NCI-H2107 (cell line): ENCODE measurements at places on chromosomes 7 and 10.

DNA sequence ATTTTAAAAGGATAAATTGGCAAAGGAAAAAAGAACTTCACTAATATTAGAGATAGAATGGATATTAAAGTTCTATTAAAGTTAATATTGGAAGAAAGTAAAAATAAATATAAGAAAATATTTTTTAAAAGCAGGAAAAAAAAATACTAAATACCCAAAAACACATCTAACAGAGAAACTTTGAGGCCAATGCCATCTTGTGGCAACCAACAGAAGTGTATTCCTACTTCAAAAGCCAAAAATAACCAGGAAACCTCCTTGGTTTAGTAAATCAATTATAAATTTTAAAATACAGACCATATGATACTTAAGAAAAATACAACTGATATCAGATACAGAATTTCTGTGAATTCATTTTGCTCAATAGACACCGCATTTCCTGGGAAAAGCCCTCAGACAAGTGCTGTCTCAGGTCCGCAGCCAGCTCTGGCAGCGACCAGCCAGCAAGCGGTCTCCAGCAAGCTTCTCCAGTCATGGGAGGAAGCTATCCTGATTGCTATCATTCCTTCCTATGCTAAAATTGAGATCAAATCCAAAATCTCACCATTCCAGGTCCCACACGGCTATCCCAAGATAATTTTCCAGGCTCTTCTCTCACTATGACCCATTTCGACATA lies 65.3 kb downstream of the LMBR1 start:
- DNase-seq = no peak

DNA sequence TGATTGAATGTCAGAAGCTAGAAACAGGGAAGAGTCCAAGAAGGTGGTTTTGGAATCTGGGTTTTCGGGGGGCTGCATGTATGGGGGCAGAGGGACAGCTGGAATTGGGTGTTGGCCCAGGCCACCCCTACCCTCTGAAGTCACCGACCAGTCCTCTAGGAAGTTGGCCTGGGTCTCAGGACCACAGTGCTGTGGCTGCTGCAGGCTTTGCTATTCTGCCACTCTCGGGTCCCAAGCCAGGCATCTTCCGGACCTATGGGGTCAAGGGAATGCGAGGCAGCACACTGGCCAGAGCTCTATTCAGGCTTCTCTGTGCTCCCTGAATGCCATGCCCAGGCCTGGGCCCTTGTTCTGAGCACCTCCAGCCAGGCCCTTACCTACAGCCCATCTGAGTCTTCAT lies 13.2 kb downstream of the FGF8 start:
- no peak for DNase-seq

DNA sequence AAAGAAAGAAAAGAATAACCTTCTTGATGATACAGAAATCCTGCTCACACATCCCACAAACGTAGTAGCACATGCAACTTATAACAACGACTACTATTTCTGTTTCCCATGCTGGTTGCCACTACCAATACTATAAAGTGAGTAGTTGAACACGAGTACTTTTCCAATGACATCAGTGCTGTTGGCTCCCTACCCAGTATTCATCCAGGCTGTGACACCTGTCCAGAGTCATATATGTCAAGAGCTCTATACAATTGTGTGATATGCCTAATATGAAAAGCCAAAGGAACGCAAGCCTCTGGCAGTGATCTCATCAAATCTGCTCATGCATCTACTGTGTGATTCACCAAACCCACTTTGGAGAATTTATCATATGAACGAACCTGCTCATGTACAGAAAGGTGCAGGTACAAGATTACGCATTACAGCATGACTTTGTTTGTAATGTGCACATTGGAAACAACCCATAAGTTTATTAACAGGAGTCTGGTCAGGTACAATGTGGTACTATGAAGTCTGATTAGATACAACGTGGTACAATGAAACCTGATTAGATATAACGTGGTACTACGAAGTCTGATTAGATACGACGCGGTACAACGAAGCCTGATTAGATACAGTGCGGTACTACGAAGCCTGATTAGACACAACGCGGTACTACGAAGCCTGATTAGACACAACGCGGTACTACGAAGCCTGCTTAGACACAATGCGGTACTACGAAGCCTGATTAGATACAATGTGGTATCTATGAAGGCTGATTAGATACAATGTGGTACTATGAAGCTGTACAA lies 5.8 kb upstream of the ITIH5 start:
- DNase-seq = no peak

DNA sequence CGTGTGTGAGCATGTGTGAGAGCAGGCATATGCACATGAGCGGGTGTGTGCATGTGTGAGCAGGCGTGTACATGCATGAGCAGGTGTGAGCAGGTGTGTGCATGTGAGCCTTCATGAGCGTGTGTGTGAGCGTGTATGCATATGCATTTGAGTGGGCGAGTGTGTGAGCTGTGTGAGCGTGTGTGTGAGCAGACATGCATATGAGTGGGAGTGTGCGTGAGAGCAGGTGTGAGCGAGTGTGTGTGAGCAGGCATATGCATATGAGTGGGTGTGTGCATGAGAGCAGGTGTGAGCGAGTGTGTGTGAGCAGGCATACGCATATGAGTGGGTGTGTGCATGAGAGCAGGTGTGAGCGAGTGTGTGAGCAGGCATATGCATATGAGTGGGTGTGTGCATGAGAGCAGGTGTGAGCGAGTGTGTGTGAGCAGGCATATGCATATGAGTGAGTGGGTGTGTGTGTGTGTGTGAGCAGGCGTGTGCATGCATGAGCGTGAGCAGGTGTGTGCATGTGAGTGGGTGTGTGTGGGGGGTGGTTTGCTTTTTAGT lies 30.7 kb downstream of the NKX6-2 start:
- no peak for DNase-seq

GRCh38 chr10:72223743-72224101 lies 7.6 kb upstream of the ASCC1 start:
- no peak for DNase-seq

GRCh38 chr7:54543051-54543488 lies 895 bp downstream of the VSTM2A start:
- no peak for DNase-seq

GRCh38 chr7:112421666-112422486 lies 28.4 kb upstream of the IFRD1 start:
- no peak for DNase-seq

GRCh38 chr7:1741751-1742554 lies 71.9 kb downstream of the ELFN1 start:
- no peak for DNase-seq

DNA sequence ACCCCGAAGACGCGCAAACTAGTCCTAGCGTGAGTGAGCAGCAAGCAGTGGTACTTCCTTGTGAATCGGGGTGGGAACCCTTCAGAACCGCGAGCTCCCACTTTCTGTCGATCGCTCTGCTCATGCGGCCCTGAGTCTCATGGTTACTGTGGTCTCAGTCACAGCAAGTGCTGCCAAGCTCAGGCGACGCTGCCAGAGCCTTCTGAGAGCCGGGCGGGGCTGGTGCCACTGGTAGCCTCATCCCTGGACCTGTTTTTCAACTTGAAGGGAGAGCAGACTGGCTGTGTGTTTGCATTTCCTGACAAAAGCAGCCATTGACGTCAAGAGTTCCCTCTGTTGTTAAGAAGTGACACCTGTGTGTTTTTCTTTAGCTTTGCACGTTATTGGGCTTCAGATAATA lies 32.9 kb upstream of the BHLHA15 start:
- DNase-seq = no peak

- DNase-seq = no peak
These were observed 121.3 kb downstream of the AVL9 start for GRCh38 chr7:32616625-32617024.

DNA sequence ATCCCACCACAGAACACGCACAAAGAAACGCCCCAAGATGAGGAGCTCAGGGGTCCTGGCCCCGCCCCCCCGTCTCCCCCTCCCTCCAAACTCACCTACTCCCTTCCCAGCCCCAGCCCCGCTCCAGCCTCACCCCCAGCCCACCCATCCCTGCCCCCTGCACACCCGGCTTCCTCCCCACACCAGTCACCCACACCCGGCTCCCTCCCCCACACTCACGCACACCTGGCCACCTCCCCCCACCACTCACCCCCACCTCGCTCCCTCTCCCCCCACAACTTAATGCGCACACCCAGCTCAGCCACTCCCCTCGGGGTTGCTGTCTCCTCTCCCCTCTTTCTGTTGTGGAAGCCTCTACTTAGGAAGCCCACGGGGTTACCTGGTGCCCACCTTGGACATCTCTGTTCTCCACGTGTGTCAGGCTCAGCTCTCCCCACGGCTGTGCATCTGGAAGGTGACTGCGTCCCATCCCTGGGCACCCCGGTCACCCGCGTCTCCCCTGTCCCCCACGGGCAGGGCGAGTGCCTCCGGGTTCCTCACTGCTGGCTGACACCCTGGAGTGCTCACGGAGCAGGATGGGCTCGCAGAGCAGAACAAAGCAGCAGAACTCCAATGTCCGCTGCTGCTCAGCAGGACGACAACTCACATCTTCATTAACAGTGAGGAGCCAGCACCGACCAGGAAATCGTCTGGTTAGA lies 166.8 kb downstream of the USP6NL start:
- DNase-seq = no peak

DNA sequence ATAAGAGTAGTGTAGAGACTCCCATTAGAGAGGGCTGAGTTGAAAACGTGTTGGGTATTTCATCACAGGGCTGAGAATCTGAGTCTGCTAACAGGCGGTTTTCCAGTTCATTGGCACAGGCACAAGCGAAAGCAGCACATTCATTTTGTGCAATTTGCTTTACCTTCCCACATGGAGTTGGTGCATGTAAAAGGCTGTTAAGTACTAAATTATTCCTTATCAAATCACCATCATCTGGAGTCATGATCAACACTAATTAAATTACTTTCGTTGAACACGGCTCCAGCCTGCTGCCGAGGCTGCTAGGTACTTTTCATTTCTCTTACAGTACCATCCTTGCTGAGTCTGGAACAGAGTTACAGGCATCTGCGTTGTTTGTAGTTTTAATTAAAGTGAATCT lies 43.8 kb downstream of the ETV1 start:
- no peak for DNase-seq

DNA sequence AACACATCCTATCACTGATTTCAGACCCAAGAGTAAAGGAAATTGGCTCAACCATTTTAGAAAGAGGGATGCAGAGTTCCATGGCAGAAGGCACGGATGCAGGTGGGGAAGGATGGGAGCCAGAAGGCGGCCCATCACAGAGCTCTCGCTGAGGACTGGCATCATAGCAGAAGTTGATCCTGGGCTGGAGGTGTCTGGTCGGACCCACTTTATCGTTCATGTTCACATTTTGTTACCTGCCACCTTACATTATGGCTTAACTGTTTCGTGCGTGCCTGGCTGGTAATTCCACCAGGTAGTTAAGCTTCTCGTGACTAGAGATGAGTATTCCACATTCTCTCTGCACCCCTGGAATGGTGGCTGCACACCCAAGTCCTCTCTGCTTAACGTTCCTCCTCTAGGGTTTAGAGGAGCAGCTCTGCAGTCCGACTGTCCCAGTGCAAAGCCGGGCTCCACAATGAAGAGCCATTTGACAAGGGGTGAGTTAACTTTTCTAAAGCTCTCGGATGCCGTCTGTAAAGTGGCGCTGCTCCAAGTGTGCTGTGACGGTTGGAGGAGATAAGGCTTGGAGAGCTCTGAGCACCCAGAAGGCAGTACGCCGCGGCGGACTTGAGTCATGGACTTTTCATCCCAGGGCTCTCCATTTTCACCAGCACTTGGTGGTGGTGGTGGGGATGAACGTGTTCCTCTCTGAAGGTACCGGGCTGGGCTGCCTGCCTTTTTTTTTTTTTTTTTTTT lies 157.1 kb upstream of the SHH start:
- DNase-seq = no peak

- no peak for DNase-seq
These were observed 19.6 kb downstream of the GRID2IP start for GRCh38 chr7:6531492-6532279.

DNA sequence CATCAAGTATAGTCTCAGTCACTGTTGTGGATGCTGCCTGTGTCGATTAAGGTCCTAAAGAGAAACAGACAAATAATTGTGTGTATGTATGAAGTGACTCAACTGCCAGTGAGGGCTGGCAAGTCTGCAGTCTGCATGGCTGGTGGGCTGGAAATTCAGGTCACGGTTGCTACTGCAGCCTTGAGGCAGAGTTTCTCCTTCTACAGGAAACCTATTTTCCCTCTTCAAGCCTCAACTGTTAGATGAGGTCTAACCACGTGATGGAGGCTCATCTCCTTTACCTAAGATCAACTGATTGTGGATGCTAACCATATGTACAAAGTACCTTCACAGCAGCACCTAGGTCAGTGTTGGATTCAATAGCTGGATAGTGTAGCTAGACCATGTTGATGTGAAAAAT lies 29.9 kb downstream of the MBL2 start:
- no peak for DNase-seq
